ENCODE measurements at places on chromosomes 2 and 18.

GRCh38 chr18:47530695-47531094, 279.2 kb upstream of the SKOR2 start:
- DNase-seq: no peak

DNA sequence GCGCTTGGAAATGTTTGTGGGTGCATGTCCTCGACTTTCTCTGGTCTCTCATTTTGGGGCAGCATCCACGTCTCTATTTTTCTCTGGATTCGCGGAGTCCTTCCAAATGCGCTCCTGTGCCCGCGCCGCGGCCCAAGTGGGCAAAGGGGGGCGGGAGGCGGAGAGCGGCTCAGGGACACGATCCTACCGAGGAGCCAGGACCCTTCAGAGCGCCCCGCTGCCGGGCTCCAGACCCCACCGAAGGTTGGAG, 990 bp downstream of the EPAS1 start:
- DNase-seq: no peak

GRCh38 chr18:59664329-59664728, 32.9 kb downstream of the CCBE1 start:
- DNase-seq: no peak

GRCh38 chr2:148653437-148653836, 8.9 kb downstream of the EPC2 start:
- no peak for DNase-seq

DNA sequence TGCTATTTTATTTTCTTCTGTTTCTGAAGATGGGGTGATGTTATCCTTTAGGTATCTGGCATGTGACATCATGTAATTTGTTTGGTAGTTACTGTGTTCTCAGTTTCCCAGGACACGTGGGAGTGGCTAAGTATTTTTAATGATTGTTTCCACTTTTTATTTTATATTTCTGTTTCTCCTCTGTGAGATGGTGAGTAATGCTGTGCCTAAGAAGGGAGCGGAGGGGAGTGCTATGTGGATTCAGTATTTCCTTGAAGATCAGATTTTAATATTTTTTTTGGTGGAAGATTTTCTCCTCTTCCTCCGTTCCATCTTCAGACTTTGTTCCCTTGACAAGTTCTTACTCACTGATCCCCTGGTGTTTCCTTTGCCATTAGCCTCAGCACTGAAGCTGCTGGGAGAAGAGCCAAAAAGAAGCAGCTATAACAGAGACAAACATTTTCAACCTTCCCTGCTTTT, 180.0 kb upstream of the MMADHC start:
- no peak for DNase-seq

GRCh38 chr2:178244777-178245176, 50.5 kb downstream of the OSBPL6 start:
- no peak for DNase-seq

DNA sequence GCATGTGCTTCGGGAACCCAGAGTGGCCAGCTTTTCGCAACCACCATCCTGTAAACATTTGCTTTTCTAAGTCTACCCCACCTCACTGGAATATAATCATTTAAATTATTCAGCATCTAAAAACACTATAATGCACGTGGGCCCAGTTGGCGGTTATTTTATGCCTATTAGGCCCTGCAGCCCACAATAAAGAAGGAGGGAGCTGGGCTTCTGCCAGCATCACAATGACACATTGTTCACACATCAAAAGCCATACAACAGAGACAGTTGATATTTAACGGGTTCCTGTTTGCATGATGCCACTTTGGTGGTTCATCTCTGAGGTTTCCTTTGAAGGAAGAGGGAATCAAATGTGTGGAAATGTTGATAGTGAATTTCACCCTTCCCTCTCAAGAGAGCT, 916.0 kb upstream of the CELF4 start:
- no peak for DNase-seq

- DNase-seq: no peak
Observed at GRCh38 chr18:519019-519879, 18.7 kb upstream of the COLEC12 start.

DNA sequence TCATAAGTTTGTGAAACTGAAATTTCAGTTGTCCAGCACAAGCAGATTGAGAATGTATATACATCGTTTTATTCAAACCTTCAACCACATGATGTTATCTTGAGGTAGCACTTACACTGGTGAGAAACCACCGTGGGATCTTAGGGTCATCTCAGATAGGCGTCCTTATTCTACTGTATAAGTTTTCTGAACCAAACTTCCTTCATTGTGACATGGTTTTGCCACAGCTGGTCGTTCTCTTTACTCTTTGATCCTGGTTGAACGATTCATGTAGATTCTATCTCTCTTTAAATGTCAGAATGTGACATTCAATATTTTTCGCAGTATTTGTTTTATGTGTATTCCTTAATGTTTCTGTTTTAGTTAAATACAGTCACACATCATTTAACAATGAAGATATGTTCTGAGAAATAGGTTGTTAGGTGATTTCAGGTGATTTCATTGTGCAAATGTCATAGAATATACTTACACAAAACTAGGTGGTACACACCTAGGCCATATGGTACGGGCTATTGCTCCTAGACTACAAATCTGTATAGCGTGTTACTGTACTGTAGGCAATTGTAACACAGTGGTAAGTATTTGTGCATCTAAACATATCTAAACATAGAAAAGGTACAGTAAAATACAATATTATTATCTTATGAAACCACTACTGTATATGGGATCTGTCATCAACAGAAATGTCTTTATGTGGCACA, 17.9 kb upstream of the ARHGAP25 start:
- no peak for DNase-seq

DNA sequence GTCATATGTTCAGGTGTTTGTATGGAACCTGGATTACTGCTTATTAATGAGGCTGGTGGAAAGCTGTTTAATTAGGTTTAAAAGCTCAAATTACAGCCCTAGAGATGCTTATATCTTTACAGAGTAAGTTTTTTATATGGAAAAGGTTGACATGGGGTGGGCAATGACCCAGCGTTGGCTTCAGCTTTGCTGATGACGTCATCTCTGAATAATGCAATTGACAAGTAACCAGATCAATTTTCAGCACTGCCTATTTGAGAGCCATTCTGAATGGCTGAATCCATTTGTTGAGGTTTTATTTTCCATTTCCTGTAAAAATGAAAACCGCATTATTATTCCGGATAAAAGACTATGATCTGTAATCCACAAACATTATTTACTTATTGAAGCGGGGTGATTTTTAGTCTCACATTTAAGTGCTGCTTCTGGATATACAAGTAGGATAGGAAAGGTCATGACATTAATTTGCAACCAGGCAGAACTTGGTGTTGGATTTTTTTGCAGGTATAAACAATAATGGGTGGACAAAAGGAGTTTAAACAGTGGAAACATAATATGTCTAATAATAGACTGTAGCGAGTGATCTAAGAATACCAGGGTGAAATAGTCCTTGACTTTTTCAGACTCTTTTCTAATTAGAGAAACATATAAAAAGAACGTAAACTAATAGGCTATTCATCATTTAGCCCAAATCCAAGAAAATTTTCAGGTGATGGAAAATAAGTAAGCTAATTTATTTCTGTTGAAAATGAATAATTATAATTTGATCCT, 2.7 kb downstream of the PPP1R1C start:
- DNase-seq: no peak

- DNase-seq: no peak
Observed at GRCh38 chr18:366466-367061, 98.7 kb upstream of the THOC1 start.

DNA sequence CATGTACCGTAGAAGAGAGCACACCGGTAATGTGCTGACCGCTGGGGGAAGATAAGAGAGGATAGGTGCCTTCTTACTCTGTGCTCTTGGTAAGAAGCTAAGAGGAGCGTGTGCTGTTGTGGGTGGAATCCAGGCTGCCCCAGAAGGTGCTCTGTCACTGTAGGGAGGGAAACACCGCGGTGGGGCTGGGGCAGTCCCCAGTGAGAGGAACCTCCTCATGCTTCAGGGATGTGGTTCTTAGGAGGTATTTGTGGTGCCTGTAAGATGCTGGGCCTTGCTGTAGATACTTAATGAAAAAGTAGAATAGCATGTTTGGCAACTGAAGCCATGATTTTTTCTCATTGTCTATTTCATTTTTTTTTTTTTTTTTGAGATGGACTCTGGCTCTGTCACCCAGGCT, 1.1 kb downstream of the COLEC11 start:
- no peak for DNase-seq

DNA sequence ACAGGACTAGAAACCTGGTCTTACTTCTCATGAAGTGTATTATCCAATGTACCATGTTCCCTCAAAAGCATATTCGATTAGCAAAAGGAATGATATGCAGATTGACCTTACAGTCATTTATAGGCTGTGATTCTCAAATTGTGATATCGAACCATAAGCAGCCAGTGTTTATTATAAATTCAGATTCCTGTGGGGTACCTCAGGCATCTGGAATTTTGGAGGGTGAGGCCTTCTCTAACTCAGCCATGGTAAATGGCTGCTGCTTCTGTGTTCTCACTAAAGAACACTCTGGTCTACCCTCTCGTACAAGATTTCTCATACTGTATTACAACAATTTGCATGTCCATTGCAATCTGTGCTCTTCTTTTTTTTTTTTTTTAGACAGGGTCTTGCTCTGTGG, 84.5 kb downstream of the PRPF40A start:
- DNase-seq: no peak

- no peak for DNase-seq
Observed at GRCh38 chr2:9232886-9233285, 26.3 kb downstream of the ASAP2 start.

- DNase-seq: peak; percentile 35
Observed at GRCh38 chr2:38750011-38750890, 910 bp downstream of the SRSF7 start.

- no peak for DNase-seq
Observed at GRCh38 chr2:178211943-178212342, 17.6 kb downstream of the OSBPL6 start.

- no peak for DNase-seq
Observed at GRCh38 chr2:133231264-133231663, 337.0 kb downstream of the NCKAP5 start.

DNA sequence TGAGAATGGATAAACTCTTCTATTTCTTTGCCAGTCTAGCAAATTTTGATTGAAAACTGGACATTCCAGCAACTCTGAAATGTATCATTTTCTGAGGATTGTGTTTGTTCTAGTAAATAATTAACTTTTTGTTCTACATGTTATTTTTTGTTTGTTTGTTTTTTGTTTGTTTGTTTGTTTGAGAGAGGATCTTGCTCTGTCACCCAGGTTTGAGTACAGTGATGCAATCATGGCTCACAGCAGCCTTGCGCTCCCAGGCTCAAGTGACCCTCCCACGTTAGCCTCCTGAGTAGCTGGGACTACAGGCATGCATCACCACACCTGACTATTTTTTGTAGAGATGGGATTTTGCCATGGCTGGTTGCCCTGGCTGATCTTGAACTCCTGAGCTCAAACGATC, 65.2 kb upstream of the BARD1 start:
- no peak for DNase-seq
